ENCODE measurements at places on chromosomes 1 and 21.

GRCh38 chr1:920010-920409 lies 3.7 kb upstream of the SAMD11 start:
- no peak for DNase-seq

DNA sequence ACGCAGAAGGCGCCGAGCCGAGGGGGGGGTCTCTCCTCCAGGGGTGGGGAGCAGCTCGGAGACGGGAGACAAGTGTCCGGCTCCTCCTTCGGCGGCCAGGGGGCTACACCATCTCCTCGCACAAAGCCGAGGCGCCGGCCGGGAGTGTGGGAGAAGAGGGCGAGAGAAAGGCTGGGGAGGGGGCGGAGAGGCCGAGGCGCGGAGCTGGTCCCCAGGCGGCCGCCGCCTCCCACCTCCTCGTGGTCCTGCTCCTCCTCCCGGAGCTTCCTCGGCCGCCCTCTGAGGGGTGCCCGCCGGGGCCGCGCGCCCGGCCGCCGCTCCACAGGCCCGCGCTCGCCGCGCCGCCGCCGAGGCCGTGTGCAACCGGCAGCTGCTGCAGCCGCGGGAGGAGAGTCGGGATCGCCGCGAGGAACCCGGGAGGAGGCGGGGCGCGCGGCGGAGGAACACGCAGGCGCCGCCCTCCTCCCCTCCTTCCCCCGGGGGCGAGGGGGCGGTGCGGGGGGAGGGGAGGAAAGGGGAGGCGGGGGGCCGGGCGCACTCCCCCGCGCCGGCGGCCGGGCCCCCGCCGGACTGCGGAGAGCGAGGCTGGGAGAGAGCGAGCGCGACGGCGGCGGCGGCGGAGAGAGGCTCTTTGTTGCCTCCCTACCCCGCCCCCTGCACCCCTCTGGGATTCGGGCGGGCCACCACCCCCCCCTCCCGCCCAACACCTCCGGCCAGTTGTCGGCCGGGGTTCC lies at the start of gene ENAH:
TSS of gene ENAH (minus strand) at position 395 of the 734 bp plus-strand sequence. CDS start 433 bp downstream, outside the sequence.
- peak; percentile 90 for DNase-seq

DNA sequence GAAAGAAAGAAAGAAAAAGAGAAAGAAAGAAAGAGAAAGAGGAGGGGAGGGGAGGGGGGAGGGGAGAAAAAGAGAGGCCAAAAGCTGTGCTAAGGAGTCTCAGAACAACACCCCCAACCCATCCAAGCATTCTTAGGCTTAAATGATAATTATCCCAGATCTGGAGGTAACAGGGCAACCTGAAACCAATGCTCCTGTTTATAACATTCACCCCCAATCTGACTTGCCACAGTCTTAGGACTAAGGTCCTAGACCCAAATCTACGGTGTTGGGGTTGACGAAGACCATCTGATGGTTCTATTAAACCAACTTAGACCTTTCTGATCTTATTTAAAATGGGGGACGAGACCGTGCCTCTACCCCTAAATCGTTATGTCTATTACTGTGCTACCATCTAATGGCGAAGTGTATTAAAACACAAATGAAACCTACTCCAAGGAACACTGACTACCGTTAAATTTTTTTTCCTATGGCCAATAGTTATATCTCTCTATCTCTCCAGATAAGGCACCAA lies 119.3 kb upstream of the CDC42BPA start:
- DNase-seq, result peak; percentile 26

GRCh38 chr1:212229654-212230053 lies 55.6 kb upstream of the PPP2R5A start:
- DNase-seq, result no peak

GRCh38 chr1:7510389-7510931 lies 260.6 kb upstream of the VAMP3 start:
- DNase-seq, result no peak

- DNase-seq, result no peak
These were observed 283.5 kb downstream of the S1PR1 start for GRCh38 chr1:101520302-101520701.

Measured in caudate nucleus (tissue), 63 donors.